ENCODE measurements at places on chromosomes 7 and 10.

DNA sequence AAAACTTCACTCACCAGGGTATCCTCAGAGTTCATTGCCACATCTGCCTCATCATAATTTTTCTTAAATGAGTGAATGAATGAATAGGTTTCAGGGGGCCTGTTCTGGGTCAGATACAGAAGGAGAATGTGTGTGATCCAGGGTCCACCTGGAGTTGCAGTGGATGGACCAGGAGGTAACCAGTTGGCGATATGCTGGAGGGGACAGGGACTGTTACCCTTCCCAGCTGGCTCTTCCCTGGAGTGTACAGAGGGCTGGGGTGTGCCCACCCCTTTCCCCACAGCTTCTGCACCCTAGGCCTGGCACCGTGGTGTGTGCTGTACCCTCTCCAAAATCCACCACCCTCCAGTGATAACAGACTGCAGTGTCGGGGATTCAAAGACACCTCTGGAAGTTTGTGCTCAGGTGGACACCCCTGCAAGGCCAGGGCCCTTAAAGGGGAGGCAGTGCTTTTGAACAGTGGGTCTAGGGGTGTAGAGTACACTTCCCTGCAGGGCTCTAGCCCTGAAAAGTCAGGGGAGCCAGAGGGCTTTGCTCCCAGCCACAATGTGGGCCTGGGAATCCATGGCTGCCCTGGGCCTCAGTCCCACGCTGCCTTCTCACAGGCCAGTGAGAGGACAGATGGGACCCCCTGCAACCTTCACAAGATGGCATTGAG is 134.4 kb upstream of the UNC5B start:
- no peak for DNase-seq

GRCh38 chr7:25496476-25497368 is 268.4 kb upstream of the NPVF start:
- no peak for DNase-seq

GRCh38 chr7:40622941-40623501 is 488.2 kb downstream of the SUGCT start:
- DNase-seq = no peak

- no peak for DNase-seq
Measured at GRCh38 chr10:96513305-96513697, 425 bp downstream of the TLL2 start.

- DNase-seq = no peak
Measured at GRCh38 chr7:91306266-91306665, 42.0 kb downstream of the FZD1 start.

GRCh38 chr7:84339306-84339705 is 144.7 kb upstream of the SEMA3A start:
- no peak for DNase-seq

GRCh38 chr10:14602807-14603533 is 171.7 kb downstream of the FAM107B start:
- no peak for DNase-seq

- no peak for DNase-seq
Measured at GRCh38 chr10:30448092-30448491, 14.1 kb downstream of the MAP3K8 start.

GRCh38 chr7:135242096-135242684 is 8.6 kb downstream of the STRA8 start:
- no peak for DNase-seq

GRCh38 chr7:100794741-100795140 is 32.6 kb downstream of the EPHB4 start:
- no peak for DNase-seq

GRCh38 chr7:130272381-130273080 is 5.9 kb downstream of the CPA2 start:
- DNase-seq = no peak

DNA sequence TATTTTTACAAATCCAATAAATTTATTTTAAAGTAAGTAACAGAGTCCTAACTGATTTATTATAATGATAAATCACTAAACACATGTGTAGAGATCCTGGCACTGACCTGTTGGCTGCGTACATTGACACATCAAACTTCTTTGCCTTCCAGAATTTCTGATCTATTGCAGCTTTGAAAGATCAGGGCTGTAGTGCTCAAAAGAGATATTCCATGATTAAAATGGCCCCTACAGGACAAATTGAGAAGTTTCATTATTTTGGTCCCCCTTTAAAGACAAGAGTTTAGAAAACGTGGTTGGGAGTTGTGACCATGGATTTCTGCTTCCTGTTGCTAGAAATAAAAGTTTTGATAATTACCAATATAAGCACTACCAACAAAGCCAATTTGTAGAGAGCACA is 87.7 kb upstream of the PDK4 start:
- no peak for DNase-seq

DNA sequence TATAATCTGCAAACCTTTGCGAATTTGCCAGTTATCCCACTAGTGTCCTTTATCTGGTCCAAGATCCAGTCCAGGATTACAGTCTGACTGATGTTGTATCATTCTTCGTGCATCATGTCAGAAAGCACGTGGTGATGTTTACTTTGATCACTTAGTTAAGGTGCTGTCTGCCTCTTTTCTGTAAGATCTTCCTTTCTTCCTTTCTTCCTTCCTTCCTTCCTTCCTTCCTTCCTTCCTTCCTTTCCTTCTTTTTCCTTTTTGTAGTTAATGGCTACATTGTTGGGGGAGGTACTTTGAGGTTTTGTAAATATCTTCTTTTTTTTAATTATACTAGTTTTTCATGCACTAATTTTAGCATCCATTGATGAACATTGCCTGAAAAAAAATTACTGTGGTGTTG is 80.3 kb downstream of the LCOR start:
- no peak for DNase-seq

DNA sequence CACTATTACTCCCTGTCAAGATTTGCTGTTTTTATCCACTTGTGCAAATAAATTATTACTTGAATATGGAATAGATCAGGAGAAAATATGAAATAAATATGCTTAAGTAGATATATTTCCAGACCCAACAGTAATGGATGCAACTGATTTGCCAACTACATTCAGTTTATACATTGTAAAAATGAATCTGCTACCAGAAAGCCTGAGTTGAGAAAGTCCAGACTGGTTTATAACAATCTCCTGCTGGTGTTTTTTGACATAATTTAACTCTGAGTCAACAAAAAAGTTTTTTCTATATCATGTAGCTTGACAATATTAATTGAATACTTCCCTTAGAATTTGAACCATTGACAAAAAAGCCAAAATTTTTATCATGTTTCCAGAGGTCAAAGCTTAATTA is 265.8 kb upstream of the SEMA3D start:
- DNase-seq = no peak

GRCh38 chr7:101436857-101437576 is 74.3 kb downstream of the COL26A1 start:
- no peak for DNase-seq

GRCh38 chr10:58546722-58547445 is 34.2 kb downstream of the BICC1 start:
- DNase-seq = no peak

DNA sequence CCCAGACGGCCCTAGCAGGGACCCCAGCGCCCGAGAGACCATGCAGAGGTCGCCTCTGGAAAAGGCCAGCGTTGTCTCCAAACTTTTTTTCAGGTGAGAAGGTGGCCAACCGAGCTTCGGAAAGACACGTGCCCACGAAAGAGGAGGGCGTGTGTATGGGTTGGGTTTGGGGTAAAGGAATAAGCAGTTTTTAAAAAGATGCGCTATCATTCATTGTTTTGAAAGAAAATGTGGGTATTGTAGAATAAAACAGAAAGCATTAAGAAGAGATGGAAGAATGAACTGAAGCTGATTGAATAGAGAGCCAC is 184 bp downstream of the CFTR start:
- DNase-seq = no peak

- no peak for DNase-seq
Measured at GRCh38 chr10:4062072-4062471, 277.1 kb upstream of the KLF6 start.

GRCh38 chr10:17001961-17002749 is 127.5 kb downstream of the CUBN start:
- DNase-seq = no peak

DNA sequence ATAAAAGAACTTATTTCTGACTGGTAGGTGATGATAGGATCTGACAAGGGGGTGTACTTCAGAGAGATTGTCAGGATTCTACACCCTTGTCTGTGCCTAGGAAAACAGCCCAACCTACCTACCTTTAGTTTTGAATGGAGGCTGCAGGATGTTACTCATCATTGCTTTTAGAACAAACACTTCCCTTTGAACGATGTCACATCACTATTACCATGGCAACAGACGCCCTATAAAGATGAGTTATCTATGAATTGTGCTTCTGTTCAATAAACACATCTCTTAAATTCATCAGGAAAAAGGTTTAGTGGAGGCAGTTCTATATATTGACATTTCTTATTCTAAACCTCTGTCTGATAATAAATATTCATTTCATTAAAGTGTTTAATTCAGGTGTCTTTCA is 362.4 kb downstream of the CNTNAP2 start:
- DNase-seq = no peak

DNA sequence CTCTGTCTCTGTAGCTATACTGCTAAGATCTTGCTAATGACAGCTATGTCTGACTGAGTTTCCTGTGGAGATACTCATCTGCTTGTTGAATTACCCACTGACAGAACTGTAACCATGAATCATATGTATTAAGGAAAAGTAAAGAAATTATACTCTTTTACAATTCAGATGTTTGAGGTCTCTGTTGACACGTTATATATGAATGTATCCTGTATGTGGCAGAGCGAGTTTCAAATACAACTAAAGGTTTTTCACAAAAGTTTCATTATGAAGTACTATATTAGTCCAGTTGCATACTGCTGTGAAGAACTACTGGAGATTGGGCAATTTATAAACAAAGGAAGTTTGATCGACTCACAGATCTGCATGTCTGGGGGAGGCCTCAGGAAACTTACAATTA is 232.5 kb downstream of the CDK14 start:
- DNase-seq = no peak

- no peak for DNase-seq
Measured at GRCh38 chr7:64736575-64736974, 57.7 kb upstream of the ZNF138 start.

- no peak for DNase-seq
Measured at GRCh38 chr7:26535483-26536007, 243.9 kb downstream of the SNX10 start.

DNA sequence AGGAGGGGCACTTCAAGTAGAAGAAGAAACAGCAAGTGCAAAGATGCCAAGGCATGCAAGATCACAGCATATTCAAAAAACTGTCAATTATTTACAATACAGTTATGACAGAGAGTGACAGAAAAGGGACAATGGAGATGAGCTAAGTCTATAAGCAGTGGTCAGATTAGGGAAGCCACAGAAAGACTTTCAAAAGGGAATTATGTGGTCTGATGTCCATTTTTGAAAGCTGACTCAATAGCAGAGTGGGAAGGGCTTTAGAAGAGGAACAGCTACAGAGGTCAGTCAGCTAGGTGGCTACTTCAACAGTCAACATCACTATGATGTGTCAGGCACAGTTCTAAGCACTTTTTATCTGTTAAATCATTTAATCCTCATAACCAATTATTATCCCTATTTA is 45.2 kb upstream of the SPOCK2 start:
- no peak for DNase-seq

DNA sequence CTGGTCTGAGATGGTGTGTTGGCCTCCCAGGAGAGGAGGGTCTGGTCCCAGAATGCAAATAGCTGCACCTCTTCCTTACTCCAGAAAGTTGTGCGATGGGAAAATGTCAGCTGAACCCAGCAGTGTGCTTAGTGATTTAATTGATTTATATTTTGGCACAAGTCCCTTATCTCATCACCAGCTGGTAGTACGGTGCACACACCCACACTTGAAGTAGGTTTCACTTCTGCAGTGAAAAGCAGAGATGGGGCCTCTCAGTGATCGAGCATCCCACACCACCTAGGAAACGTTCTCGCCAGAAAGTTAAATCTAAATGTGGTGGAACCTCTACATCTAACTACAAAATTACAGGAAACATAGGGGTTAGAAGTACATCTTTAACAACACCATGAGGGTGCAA is 80.4 kb downstream of the UBE3C start:
- no peak for DNase-seq

DNA sequence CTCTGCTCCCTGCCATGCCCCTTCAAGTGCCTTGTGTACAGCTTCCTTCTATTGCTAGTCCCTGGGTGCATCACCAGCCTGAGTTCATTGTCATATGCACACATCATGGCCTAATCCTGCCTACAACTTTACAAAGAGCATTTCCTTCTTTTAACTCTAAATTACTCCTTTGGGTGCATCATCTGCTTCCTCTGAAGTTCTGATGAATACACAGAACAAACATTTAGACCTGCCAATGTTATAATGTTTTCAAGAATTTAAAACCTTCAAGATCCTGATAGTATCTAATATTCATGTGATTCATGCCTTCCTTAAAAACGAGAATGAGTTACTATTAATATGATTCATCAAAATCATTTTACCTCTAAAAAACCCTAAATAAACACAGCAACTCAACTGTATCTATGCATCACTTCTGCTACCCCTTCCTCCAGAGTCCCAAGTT is 357.1 kb downstream of the MAGI2 start:
- DNase-seq = no peak

- DNase-seq = no peak
Measured at GRCh38 chr7:142568435-142569097, 180.7 kb upstream of the PRSS1 start.

DNA sequence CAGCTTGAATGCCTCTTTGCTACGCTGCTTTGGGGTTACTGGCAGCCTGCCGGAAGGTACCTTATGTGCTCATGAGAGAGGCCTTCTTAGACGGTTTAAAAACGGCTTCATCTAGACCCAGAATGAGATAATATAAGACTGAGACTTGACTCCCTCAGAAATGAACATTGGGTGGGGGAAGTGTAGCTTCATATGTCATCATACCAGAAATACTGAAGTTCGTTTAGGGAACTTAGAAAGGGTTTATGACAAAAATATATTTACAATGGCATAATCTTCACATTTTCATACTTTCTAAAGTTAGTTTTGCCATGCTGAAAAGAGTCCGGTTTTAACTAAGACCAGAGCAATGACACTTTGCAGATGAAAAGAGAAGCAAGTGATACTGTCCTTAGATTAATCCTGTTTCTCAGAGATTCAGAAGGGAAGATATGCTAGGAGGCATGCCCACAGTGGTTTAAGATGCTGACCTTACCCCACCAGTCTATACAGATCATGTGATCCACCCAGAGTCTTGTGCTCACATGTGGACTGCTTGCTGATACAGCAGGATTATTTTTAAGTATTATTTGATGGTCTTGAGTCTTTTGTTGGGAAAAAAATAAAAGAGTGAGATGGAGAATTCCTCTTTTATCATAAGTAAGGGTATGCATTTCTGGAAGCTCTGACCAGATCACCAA is 40.8 kb upstream of the HGF start:
- no peak for DNase-seq

DNA sequence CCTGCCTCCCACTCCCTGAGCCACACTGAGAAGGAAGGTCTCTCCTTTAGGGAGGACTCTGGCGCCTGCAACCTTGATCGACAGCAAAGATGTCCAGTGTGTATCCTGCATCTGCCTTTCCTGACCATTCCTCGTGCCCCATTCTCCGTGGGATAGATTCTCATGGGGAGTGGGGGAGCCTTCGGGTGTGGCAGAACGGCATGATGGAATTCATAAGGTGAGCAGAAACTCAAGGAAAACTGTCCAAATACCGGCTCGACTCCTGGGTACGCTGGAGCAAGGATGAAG is 636 bp upstream of the RARRES2 start:
- DNase-seq = no peak

Data from stimulated activated CD4-positive, alpha-beta T cell treated with anti-CD3 and anti-CD28 coated beads, Interleukin-1b, Interleukin-23, amount 100 ng/mL, for 4 hours (primary cell).